ENCODE measurements at places on chromosomes 3 and 15.

GRCh38 chr3:102106416-102107097 is 257.2 kb downstream of the NFKBIZ start:
- no peak for DNase-seq

- no peak for DNase-seq
These were observed 17.9 kb upstream of the CDCP1 start for GRCh38 chr3:45164056-45164455.

- no peak for DNase-seq
These were observed 31.2 kb upstream of the FXR1 start for GRCh38 chr3:180881065-180881801.

DNA sequence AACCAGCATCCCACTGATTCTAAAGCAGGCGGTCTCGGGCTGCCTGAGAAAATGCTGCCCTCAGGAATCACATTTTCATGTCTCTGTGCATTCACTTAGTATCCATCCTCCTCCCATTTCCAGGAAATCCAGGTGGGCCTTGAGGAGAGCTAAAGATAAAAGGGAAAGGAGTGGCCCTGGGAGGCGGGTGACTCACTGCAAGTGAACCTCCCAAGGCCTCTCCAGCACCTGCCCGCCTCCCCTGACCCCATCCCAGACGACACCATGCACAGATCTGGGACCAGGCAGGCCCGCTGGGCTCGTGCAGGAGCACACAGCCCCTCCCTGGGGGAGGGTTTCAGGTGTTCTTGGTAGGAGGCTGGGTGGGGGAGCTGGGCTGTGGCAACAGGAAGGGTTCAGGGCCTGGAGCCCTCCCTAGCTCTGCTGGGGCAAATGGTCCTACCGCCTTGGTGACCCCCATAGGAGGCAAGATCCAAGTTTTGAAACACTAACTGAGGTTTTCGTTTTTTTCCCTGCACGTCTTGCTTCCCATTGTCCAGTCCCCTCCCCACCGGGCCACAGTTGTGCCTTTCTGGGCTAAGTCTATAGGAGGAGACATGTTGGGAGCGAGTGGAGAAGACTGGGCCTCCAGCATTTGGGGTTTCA is 22.2 kb downstream of the MELTF start:
- DNase-seq = no peak

DNA sequence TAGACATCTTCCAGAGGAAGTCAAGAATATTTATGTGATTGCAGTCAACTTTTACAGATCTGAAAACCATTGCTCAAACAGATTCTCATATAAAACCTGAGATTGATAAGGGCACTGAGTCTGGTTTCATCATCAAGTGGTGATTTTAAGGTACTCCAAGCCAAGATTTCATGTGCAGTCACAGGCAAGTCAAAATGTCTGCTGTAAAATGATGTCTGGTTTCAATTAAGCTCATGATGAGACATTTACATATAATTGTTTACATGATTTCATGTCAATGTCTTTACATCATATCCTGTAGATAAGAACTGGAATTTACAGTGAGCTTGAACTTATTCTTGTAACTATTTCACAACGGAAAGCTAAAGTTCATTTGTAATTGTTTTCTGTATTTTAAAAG is 1215.5 kb downstream of the ROBO2 start:
- DNase-seq = peak; percentile 67

DNA sequence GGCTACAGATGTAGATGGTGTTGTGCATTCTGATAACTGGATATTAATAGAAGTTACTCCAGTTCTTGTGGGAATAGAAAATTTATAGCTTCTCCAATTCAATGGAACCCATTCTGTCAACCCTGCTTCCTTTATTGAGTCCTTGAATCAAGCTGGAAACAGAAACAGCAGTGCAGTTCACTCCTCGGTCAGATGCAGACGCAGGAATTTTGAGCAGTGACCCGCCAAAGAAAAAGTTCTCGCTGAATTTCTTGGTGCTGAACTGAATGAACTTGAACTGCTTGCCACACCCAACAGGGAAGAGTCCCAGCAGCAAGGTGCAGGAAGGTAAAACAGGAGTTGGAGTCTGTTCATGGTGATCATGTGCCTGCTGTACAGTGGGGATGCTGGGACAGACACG is 10.3 kb downstream of the HRH1 start:
- DNase-seq = no peak

DNA sequence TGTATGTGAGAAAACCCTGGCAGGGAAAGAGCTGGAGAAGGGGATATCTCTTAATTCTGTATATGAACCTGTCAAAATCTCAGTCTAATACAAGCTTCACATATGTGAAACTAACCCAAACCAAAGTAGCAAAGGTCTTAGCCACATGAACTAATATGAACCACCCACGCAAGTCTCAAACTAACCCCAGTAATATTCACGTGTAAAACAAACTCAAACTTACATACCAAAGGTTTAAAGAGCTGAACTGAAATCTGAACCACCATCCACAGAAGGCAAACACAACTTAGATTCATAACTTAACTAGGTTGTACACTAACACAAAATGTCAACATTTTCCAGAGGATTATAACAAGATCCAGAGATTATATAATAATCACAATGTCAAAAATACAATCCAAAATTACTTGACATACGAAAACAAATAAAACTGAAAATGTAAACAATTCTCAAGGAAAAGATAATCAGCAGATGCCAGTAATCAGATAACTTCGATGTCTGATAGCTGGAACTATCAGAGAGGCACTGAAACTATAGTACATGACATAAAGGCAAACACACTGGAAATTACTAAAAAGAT is 64.1 kb downstream of the VPS13C start:
- DNase-seq = no peak

- DNase-seq = no peak
These were observed 18.5 kb downstream of the NPHP3 start for GRCh38 chr3:132703733-132704132.

- DNase-seq = no peak
These were observed 245.9 kb upstream of the SLITRK3 start for GRCh38 chr3:165442061-165442460.

GRCh38 chr3:115169808-115170207 is 22.7 kb upstream of the ZBTB20 start:
- no peak for DNase-seq

- DNase-seq = no peak
These were observed 16.9 kb upstream of the SEMA4B start for GRCh38 chr15:90184119-90184785.

- DNase-seq = no peak
These were observed 801.3 kb downstream of the EPHA3 start for GRCh38 chr3:89908711-89909213.

- DNase-seq = no peak
These were observed 76.6 kb downstream of the EDEM1 start for GRCh38 chr3:5264093-5264600.

DNA sequence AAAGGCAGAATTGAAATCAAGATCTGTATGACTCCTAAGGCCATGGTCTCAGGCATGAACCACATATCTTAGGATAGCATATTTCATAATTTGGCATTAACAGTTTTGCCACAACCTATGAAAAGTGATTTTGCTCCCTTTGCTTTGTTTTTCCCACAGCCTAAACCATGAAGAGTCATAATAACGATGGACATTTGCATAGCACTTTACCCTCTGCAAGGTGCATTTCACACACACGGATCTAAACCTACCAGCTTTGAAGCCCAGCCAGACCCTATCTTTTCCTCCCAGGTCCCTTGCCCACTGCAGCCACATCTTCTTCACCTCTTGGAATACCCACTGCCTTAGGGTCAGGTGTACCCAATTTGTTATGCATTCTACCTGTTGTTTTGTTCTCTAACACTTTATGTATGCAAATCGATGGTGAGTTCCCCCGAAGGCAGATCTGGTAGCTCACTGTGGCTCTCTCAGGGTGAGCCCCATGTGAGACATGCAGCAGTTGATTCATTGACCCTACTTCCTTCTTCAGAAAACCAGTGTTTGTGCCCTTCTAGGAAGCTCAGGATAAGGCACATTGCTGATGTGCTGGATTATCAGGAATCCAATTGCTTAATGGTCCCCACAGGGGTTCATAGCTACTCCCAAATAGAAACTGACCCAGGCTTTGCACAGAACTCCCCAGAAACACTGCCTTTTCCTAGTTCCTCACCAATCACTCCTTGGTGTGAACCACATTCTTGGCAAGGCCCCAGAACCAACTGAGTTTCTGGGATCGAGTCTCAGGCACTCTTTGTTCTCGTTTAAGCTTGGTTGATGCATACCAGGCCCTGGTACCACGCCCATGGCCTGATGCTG is 8.7 kb downstream of the ARHGAP31 start:
- DNase-seq = no peak

GRCh38 chr3:73789825-73790444 is 165.2 kb upstream of the PDZRN3 start:
- no peak for DNase-seq

DNA sequence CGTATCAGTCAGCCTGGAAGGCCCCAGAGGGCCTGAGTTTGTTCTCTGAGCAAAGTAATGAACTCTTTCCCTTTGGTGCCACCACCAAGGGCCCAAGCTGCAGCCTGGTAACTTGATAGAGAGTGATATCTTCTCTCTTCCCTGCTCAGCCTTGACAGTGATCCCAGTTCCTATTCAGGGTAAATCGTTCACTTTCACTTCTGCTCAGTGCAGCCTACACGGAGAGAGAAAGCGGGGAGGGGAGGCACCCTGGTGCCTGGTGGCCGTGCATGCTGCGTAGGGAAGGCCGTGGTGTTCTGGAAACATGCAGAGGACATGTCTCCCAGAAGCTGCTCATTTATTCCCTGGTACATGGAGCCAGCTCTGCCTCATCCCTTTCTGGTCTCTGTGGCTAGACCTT is 54.9 kb downstream of the KIF9 start:
- no peak for DNase-seq

- no peak for DNase-seq
These were observed 14.0 kb upstream of the STAC start for GRCh38 chr3:36366308-36366707.

- no peak for DNase-seq
These were observed 591.9 kb downstream of the ROBO1 start for GRCh38 chr3:79175870-79176269.

DNA sequence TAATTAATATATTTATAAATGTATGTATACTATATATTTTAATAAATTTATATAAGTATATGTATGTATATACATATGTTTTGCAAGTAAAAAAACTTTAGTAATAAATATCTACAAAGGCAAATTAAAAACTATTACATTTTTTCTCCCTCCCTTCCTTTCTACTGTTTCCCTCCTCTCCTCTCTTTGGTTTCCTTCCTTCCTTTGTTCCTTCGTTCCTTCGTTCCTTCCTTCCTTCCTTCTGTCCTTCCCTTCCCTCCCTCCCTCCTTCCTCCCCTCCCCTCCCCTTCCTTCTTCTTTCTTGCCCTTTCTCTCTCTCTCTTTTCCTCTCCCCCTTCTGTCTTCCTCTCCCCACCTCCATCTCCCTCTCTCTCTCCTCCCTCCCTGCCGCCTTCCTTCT is 423.6 kb downstream of the LPP start:
- DNase-seq = no peak

DNA sequence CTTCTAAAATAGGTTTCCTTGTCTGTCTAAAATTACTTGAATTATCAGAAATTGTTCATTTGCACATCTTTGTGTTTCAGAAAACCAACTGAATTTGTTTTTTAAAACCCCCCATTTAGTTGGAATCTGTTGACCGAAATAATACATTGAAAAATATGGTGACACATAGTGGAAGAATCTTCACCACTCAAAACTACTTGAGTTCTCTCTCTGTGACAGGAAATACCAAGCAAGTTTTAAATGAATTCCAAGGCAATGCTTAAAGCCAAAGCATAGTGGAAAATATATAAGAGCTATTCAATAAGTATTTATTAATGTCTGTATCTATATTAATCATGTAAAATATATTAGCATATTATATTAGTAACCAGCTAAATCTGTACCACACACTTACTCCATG is 224.9 kb upstream of the COL8A1 start:
- peak; percentile 22 for DNase-seq

DNA sequence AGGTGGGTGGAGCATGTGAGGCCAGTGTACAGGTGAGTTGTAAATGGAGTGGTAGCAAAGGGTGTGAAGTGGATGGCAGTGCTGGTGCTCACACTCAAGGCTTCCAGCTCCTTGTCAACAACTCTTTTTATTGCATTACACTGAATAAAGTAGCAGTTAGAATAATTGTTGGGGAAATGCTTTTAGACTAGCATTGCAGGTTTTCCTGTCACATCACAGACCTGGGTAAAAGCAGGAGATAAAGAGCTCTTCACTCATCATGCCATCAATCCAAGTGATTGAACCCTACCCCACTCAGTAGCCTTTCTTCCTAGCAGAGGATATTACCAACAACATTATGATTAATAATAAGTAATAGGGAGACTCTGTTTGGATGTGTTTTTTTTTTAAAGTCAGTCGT is 81.6 kb downstream of the CDIN1 start:
- no peak for DNase-seq

DNA sequence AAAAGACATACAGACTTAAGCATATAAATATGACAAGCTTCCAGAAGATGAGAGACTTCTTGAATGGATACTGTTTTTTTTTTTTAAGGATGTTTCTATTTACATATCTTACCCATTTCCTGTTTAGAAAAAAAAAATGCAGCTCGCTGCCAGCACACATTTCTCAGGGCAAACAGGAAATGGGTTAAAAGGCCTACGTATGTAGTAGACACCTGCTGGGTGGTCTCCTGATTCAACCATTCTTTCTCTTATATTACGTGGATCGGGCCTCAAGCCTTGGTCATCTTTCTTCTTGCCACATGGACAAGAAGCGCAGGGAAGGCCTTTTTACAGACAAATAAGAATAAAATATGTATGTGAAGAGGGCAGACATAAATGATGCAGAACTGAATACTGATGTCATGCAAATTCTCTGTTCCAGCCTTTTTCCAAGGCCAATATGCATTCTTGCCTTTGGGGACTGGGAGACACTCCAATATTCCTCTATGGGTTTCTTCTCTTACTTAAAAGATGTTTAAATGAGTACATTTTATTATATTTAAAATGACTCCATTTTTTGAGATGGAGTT is 35.0 kb upstream of the TJP1 start:
- no peak for DNase-seq

GRCh38 chr3:50418850-50419249 is 59.5 kb upstream of the TMEM115 start:
- DNase-seq = no peak

- DNase-seq = peak; percentile 85
These were observed 13.3 kb upstream of the PAQR9 start for GRCh38 chr3:142976621-142977398.

DNA sequence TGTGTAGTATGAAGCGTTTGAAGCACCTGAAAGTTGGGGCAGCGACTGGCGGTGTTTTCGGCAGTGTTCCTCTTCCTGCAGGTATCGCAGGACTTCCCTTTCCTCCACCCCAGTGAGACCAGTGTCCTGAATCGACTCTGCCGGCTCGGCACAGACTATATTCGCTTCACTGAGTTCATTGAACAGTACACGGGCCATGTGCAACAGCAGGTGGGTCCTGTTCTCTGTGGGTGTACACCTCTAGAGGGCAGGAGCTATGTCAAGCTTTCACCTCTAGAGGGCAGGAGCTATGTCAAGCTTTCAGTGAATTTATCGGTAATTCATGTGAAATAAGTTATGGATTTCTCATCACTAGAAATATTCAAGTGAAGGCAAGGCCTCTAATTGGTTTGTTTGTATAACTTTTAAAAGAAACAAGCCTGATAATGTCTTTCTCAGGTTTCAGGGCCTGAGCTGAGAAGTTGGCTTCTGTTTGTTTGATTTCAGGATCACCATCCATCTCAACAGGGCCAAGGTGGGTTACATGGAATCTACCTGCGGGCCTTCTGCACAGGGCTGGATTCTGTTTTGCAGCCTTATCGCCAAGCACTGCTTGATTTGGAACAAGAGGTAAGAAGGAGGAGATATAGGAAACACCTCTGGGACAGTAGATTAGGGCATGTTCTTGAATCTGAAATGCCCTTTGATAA is 5.3 kb downstream of the TUBGCP4 start:
- DNase-seq = no peak

Data from amniotic stem cell (primary cell).